ENCODE measurements at places on chromosomes 12 and 14. TPM values are rescaled to one million over a fixed set of nuclear protein-coding genes. Genes with fewer than 3 reads are reported as not detected.

GRCh38 chr12:89453121-89453978 is 71.2 kb downstream of the GALNT4 start:
- DNase-seq, result peak; percentile 66

GRCh38 chr14:53365486-53366130 is 212.5 kb upstream of the DDHD1 start:
- no peak for DNase-seq

- no peak for DNase-seq
These were observed 50.0 kb downstream of the C2CD5 start for GRCh38 chr12:22494319-22494718.

DNA sequence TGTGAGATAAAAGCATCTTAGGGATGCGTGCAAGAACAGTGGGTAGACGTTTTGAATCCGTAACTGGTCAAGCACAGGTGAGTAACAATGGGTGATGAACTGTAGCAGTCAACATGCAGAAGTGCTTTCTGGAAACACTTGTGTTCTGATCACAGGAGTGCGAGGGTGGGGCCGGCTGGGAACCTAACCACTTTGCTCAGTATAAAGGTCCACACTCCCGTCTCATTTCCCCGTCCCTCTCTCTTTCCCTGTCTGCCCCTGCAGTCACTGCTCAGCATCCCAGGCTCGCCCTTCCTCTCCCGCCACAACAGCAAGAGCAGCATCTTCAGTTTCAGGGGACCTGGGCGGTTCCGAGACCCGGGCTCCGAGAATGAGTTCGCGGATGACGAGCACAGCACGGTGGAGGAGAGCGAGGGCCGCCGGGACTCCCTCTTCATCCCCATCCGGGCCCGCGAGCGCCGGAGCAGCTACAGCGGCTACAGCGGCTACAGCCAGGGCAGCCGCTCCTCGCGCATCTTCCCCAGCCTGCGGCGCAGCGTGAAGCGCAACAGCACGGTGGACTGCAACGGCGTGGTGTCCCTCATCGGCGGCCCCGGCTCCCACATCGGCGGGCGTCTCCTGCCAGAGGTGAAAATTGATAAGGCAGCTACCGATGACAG is 127.1 kb downstream of the FIGNL2 start:
- DNase-seq, result no peak

- DNase-seq, result no peak
These were observed 80.6 kb downstream of the PRKD1 start for GRCh38 chr14:29847056-29847380.

GRCh38 chr12:131699434-131699833 is 11.5 kb upstream of the SFSWAP start:
- peak; percentile 65 for DNase-seq

GRCh38 chr14:101234244-101234937 is 326.9 kb upstream of the DIO3 start:
- DNase-seq, result no peak

- DNase-seq, result peak; percentile 62
These were observed at the start of gene GAS2L3 for GRCh38 chr12:100573292-100574186. Gene GAS2L3, plus strand, starts transcription at chr12:100573684. Its CDS starts 21,221 bp downstream, at chr12:100594905.

- DNase-seq, result no peak
These were observed 14.2 kb downstream of the HIP1R start for GRCh38 chr12:122849352-122850047.

DNA sequence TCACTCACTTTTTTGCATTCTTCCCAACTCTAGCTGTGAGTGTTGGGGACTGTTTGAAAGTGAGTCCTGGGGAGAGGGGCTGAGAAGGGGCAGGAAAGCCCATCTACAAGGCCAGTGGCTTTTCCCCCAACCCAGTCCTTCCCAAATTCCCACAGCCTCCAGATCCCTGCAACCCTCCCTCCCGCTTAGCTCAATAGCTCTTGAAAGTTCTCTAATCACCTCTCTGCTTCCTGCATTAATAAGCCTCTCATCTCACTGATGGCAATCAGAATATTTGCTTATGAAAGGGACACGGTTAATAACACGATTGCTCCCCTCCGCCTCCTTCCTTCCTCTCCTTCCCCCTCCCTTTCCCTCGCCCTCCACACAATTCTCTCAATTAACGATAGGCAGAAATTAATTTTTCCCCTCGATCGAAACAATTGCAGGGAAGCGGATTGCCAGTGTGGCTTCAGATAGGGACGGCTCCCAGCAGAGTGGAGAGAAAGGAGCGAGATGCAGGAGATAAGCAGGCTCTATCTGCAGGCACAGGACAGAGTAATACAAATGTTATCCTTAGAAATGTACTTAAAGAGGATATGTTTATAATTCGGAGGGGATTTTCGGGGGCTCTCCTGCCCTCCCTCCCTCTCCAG is 15.1 kb upstream of the GPATCH2L start:
- DNase-seq, result no peak

DNA sequence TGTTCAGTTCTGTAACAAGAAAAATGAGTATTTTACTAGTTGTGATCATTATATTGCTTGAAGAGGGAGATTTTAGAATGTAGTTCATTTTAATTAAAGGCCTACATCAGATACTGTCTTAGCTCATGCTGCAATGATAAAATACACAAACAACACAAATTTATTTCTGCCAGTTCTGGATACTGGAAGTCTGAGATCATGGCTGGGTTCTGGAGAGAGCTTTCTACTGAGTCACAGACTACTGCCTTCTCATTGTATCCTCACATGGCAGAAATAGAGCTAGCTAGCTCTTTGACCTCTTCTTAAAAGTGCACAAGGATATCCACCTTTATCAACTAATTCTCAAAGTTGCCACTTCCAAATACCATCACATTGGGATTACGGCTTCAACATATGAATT is 53.8 kb downstream of the MIS18BP1 start:
- DNase-seq, result peak; percentile 60

- DNase-seq, result no peak
These were observed 27.2 kb downstream of the HIGD1C start for GRCh38 chr12:50979369-50980052.

GRCh38 chr12:46107591-46107990 is 117.2 kb upstream of the SCAF11 start:
- DNase-seq, result peak; percentile 68

- DNase-seq, result no peak
These were observed 199.5 kb upstream of the PLEKHG7 start for GRCh38 chr12:92503029-92503931.

- DNase-seq, result no peak
These were observed 257.9 kb upstream of the TMEM132C start for GRCh38 chr12:128009108-128009507.

- DNase-seq, result no peak
These were observed 31.6 kb upstream of the AMIGO2 start for GRCh38 chr12:47111392-47111778.

- DNase-seq, result no peak
These were observed 77.7 kb downstream of the TBX5 start for GRCh38 chr12:114328292-114328691.

DNA sequence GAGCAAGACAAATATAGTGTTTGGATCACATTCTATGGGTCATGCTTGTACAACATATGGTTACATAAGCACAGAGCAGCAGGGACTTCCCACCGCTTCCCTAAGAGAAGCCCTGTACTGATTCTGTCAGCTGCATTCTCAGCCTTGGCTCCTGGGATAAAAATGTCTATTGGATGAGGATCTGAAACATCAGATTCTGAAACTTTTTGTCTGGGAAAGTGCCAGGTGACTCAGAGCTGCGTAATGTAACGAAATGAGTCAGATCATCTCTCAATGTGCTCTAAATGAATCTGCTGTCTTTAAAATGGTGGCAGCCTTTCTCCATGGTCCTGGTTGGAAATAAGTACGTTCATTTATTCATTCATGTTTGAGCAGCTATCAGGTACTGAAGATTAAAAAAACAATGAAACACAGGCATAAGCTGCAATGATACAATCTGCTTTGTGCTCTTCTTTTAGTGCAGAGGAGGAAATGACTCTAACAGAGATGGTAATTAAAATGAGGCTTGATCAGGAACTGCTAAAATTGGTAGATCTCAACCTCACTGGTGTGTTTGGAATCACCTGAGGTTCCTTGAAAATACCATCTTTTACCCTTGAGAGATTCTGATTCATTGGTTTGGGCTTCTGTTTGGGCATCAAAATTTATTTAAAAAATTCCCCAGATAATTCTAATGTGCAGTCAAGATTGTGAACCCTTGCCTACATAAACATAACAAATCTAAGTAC is 99.1 kb upstream of the NAP1L1 start:
- DNase-seq, result peak; percentile 98

GRCh38 chr14:23572524-23572828 is 4.9 kb upstream of the AP1G2 start:
- no peak for DNase-seq

DNA sequence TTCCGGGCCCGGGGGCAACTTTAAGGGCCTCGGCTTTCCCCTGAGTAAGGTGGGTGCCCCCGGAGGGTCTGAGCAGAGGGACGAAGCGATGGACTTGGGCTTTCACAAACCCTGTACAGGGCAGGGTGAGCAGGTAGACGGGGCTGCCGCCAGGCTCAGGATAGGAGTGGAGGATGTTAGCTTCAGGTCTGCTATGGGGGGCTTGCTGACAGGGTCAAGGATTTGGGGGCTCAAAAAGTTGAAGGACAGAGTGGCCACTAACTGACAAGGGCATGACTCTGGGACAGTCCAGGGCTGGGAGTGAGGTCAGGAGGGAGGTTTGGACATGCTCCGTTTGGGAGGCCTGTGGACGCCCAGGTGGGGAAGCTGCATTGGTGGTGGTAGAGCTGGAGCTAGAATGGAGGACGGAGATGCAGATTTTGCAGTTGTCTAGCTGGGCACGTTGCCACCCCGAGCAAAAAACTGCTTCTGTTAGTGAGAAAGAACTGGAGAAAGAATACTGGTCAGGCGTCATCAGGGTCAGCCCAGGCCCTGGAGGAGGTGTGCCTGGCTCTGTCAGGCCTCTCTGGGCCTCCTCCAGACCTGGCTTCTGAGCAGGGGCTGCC is 113.3 kb downstream of the ADGRD1 start:
- no peak for DNase-seq

DNA sequence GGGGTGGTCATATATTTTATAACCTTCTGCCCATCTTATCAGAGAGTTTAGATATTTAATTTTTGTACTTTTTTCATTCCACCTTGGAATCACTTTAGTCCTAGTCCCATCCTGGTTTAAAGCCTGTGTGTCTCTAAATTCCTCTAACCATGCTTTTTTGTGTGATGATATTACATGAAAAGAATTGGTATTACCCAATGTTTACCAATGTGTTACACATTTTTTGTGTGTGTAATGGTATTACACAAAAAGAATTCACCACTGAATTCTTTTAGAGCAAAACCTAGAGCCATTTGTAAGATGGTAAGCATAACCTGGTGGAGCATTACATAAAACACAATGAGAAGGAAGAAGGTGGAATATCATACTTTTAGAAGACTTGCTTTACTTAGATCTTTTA is 77.5 kb downstream of the FAR2 start:
- DNase-seq, result peak; percentile 53

- DNase-seq, result peak; percentile 78
These were observed 155.0 kb downstream of the NUAK1 start for GRCh38 chr12:105983622-105984320.

DNA sequence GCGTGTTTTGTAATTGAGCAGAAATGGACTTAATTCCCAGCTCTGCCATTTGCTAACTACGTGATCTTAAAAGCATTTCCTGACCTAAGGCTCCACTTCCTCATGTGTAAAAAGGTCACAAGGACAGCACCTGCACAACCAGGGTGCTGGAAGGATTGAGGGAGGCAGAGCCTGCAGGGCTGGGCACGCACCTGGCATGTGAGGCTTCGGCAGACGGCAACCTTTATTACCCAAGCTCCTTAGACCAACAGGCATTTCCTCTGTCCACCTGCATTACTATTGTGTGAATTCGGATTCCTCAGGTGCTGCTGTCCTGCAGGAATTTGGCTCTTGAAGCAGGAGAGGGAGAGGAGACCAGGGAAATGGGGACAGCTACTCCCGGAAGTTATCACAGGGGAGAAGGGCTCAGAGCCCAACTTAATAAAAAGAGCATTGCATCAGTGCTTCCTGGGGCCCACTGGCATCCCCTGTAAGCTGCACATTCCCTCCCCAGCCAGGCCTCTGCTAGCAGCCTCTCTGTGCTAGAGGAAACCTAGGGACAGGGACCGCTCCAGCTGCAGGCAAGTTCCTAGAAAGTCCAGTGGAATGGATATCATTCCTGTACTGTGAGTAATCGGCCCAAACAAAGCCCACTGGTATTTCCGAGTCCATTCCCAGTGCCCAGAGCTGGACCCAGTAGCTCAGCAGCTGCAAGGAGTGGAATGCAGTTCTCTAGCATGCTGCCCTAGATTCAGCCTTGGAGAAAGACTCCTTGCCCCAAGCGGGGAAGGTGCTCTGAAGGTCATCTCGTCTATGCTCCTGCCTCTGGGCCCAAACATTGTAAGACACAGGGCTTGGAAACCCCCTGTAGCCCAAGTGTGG is 157.1 kb upstream of the CCND2 start:
- peak; percentile 85 for DNase-seq

- DNase-seq, result no peak
These were observed 1320.5 kb upstream of the SEL1L start for GRCh38 chr14:82854131-82854530.

DNA sequence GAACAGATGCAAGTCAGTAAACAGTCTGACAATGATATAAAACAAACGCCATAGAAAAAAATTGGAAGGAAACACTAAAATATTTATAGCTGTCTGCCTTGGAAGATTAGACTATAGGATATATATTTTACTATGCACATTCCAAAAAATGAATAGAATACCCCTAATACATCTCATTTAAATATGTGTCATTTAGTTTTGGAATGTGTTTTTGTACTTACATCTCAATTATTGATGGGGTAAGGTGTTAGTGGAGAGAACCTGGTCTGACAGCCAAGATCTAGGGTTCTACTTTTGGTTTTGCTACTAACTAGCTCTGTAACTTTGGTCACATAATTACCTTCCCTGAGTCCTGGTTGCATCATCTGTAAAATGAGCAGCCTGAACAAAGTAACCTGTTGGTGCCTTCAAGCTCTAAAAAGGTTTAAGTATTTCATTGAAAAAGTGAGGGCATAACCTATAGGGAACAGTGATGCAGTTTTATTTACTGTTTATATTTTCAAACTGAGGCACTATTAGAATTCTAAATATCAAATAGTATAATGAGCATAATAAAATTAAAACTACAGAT is 28.6 kb upstream of the SLC6A13 start:
- no peak for DNase-seq

The NCOR2 gene
- total RNA-seq, result 20.3 TPM

The LBHD2 gene
- not detected for total RNA-seq

The OAS2 gene
- total RNA-seq, result 0.64 TPM

The PAH gene
- total RNA-seq, result not detected

The RDH12 gene
- total RNA-seq, result 1.3 TPM

The ARHGAP9 gene
- not detected for total RNA-seq

The KLRK1 gene
- not detected for total RNA-seq

Measured in bronchial epithelial cell (primary cell).